Central memory CD4-positive, alpha-beta T cell (primary cell): ENCODE measurements at places on chromosomes 13 and 19.

DNA sequence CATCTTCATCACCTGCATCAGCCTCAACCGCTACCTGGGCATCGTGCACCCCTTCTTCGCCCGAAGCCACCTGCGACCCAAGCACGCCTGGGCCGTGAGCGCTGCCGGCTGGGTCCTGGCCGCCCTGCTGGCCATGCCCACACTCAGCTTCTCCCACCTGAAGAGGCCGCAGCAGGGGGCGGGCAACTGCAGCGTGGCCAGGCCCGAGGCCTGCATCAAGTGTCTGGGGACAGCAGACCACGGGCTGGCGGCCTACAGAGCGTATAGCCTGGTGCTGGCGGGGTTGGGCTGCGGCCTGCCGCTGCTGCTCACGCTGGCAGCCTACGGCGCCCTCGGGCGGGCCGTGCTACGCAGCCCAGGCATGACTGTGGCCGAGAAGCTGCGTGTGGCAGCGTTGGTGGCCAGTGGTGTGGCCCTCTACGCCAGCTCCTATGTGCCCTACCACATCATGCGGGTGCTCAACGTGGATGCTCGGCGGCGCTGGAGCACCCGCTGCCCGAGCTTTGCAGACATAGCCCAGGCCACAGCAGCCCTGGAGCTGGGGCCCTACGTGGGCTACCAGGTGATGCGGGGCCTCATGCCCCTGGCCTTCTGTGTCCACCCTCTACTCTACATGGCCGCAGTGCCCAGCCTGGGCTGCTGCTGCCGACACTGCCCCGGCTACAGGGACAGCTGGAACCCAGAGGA is 2.6 kb downstream of the P2RY11 start:
- no peak for DNase-seq

- DNase-seq = peak; percentile 50
Measured at GRCh38 chr19:13788991-13789390, 6.3 kb upstream of the ZSWIM4 start.

DNA sequence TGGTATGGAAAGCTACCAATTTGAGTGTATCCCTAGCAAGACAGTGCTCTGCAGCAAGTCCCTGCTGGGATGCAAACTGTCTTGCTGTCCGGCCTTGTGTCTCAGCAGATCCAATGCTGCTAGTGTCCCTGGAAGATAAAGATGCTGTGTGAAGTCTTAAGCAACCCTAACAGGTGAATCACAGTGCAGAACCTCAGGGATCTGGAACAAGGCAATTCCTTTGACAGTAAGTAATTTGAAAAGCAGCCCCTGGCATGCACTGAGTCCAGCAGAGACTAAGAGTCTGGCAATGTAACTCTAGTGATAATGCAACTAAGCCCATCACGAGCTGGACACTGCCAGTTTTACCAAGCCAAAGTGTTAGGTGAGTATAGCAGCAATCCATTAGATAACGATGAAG is 1.7 kb upstream of the UCHL3 start:
- DNase-seq = no peak

- DNase-seq = no peak
Measured at GRCh38 chr13:24146961-24147569, 13.5 kb upstream of the SPATA13 start.
